ENCODE measurements at places on chromosomes 1 and 21. TPM values are rescaled to one million over a fixed set of nuclear protein-coding genes. Genes with fewer than 3 reads are reported as not detected.

Gene TCHHL1
- not detected for total RNA-seq

DNA sequence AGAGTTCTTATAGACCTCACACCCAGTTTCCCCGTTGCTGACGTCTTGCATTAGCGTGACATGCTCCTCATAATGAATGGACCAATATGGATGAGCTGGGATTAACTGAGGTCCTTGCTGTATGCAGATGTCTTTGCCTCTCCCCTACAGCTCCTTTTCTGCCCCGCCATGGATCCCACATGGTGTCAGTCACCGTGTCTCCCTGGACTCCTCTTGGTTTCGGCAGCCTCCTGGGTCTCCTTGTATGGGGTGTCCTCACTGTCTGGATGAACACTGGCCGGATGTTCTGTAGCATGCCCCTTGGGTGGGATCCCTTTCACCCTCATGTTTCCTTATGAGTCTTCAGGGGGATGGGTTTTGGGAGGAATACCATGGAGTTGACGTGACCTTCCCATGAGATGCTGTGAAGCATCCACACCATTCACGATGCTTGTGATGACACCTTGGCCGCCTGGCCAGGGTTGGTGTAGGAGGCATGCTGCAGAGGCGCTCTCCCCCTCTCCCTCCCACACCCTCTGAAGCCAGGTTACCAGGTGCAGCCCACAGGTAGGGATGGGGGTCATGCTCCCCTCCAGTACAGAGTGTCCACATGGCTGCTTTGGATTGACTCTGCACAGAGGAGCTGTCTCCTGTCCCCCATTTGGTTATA lies 4.4 kb downstream of the GJC2 start:
- no peak for DNase-seq

DNA sequence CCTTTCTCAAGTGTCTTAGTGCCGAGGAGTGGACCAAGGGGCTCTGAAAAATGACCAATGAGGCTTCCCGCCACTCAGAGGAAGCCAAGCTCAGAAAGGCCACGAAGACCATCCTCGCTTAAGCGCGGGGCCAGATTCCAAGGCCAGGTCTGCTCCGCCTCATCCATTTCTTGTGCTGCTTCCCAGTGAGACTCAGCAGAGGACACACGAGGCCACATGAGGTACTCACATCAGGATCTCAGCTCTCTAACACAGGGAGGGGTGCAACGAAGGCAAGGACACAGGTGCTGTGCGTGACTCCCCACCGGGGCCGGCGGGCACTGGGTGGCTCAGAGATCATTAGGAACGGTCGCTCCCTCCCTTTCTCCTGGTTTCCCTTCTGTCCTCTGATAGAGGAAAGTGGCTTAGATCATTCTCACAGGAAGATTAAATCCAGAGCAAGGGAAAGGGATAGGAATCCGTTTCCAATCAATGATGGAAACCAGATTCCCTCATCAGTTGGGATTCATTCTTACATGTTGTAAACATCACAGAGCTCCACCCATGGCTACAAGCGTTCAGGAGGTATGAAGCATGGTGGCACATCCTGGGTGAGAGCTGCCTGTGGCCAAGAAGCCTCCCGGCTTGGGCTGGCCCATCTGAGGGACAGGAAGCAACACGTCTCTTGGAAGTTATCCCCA lies 46.7 kb downstream of the CAPZB start:
- DNase-seq = no peak

DNA sequence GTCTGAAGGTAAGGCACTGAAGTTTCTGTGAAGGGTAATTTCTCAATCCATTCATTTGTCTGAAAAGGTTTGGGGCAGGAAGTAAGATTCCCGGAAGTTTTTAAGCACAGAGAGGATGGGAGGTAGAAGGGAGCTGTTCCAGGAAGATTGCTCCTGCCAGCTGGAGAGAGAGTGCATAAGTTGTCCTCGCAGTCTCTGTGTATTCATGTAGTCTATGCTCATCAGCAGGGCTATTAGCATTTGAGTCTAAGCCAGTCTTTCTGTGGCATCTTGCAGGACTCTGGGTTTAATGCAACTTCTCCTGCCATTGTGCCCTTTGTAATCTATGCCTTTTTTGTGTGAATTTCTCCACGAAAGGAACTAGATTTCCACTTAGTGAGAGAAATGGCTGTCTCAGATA lies 140.8 kb upstream of the FGGY start:
- peak; percentile 38 for DNase-seq

Gene LCE2A
- total RNA-seq = not detected

- DNase-seq = no peak
Observed at GRCh38 chr1:183876309-183876708, 71.4 kb downstream of the RGL1 start.

DNA sequence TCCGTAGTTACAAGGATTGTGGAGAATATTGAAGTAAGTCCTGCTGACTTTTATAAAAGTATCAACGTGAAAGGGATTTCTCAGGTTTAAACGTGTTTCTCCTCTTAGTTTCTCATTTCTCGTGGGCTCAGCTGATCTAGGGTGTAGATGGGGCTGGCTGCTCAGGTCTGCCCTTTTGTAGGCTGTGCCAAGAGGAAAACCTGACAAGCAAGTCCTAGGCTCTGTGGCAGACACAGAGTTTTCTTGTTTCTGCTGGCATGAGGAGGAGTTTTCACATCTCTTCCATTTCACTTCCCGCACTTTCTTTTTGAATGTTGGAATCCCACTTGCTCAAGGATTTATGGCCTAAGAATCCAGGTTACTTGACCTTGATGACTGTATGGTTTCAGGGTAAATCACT lies 14.8 kb downstream of the VPS13D start:
- no peak for DNase-seq

Gene CYP4Z1
- total RNA-seq = not detected

Gene KCNT2
- 1.9 TPM for total RNA-seq

DNA sequence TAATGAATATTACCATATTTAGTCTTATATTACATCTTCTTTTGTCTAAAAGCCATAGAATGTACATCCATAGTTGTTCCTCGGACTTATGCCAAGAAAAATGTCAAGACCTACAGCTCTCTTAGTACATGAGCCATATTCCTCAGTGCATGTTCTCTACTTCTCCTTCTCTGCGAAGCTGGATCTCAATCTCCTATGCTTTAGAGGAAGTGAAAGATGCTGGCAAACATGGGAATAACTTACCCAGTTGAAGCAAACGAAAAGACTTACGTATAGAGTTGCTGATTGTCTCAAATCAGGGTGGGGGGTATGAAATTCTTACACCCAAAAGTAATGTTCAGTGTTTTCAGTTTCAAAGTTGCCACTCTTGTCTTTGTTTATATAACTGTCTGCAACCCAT lies 32.7 kb downstream of the OR13G1 start:
- no peak for DNase-seq

GRCh38 chr1:51728611-51729155 lies 111.8 kb downstream of the OSBPL9 start:
- no peak for DNase-seq

Gene TCHH
- not detected for total RNA-seq

GRCh38 chr1:47403321-47403910 lies 12.7 kb upstream of the FOXE3 start:
- DNase-seq = no peak
